ENCODE measurements at places on chromosomes 12 and 14. TPM values are rescaled to one million over a fixed set of nuclear protein-coding genes. Genes with fewer than 3 reads are reported as not detected.

Gene GZMH
- 0.37 TPM for polyA plus RNA-seq

DNA sequence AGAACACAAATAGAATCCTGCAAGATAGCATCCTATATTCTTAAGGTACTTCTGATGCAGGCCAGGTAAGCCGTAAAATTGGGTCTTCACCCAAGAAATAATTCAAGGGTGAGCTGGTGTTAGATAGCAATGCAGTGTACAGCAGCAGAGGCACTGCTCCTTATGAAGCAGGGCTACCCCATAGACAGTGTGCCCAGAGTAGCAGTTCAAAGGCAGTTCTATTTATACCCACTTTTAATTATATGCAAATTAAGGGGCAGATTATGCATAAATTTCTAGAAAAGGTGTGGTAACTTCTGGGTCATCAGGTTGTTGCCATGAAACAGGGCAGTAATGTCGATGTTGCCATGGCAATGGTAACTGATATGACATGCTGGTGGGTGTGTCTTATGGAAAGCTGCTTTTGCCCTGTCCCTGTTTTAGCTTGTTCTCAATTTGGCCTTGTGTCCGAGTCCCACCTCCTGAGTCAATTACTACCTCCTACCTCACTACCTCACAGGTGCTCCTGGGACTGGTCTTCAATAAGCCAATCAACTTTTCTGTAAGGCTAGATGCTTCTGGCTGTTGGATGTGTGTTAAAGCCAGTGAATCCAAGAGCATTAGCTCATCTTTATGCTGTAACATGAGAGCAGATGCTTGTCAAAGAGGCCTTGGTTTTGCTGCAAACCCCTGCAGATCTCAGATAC lies 61.0 kb downstream of the PPM1A start:
- H3K4me1 ChIP-seq = no peaks in the 10 kb centered on the region
- no peak overlapping the region for H3K4me3 ChIP-seq
- H3K27ac ChIP-seq = no peak overlapping the region
- H3K36me3 ChIP-seq = no peaks in the 10 kb centered on the region
- peaks cover 9% of the 10 kb centered on the region for H3K27me3 ChIP-seq
- DNase-seq = no peak

Gene SGPP1
- 4.4 TPM for polyA plus RNA-seq

- no peak for DNase-seq
- no peaks in the 10 kb centered on the region for H3K36me3 ChIP-seq
- H3K4me1 ChIP-seq = no peaks in the 10 kb centered on the region
- H3K27ac ChIP-seq = no peak overlapping the region
Measured at GRCh38 chr14:71399057-71399487, 491.8 kb downstream of the PCNX1 start.

Gene GUCY2C
- not detected for polyA plus RNA-seq

DNA sequence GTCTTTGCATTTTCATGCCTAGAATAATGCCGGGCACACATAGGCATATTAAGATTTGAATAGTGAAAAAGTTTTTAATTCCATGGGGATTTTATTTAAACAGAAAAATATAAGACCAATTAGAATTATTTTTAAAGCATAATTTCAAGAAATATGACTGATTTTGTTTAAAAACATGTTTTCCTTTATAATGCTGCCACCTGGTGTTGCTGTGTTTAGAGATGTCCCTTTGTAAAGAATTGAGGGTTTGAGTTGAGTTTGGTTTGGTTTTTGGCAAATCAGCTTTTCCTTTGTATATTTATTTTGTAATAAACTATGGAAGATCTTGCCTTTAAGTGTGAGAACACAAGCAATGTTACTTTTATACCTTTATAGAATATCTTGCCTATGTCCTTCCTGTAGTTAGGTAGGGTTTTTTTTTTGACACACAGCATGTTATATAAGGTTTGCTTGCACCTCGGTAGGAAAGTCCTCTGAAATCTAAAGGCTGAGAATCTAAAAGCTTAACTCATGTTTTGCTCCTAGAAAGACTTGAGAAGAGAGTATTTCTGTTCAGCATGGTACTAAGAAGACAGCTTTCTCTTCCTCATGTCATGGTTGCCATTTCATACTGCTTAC lies 31.4 kb upstream of the SNAPC1 start:
- H3K27me3 ChIP-seq = no peaks in the 10 kb centered on the region
- no peak overlapping the region for H3K4me3 ChIP-seq
- no peak overlapping the region for H3K27ac ChIP-seq
- no peaks in the 10 kb centered on the region for H3K36me3 ChIP-seq
- peaks cover 6% of the 10 kb centered on the region for H3K4me1 ChIP-seq
- DNase-seq = no peak

Gene KRT72
- not detected for polyA plus RNA-seq

Gene SRRM4
- polyA plus RNA-seq = 0.06 TPM

All from heart right ventricle (tissue), 16 donors.